ENCODE measurements at places on chromosomes 11 and 22. TPM values are rescaled to one million over a fixed set of nuclear protein-coding genes. Genes with fewer than 3 reads are reported as not detected.

The PNPLA5 gene
- total RNA-seq = not detected

The PRR33 gene
- total RNA-seq = not detected

The THRSP gene
- total RNA-seq = not detected

The STIM1 gene
- total RNA-seq = 68.0 TPM

The MMP13 gene
- total RNA-seq = not detected

The H19 gene
- not detected for total RNA-seq

The IL17REL gene
- total RNA-seq = not detected

The BTG4 gene
- total RNA-seq = not detected

The CRYBA4 gene
- not detected for total RNA-seq

The C22orf23 gene
- total RNA-seq = not detected

The FOLR1 gene
- total RNA-seq = not detected

The PPFIA1 gene
- total RNA-seq = 60.3 TPM

The P2RX6 gene
- 0.18 TPM for total RNA-seq

The EMID1 gene
- total RNA-seq = not detected

The SCGB1C1 gene
- total RNA-seq = not detected

The OR52N4 gene
- total RNA-seq = 0.16 TPM

The KCNJ1 gene
- not detected for total RNA-seq

The DKK3 gene
- not detected for total RNA-seq

The IGLL1 gene
- total RNA-seq = not detected

The SYT12 gene
- total RNA-seq = not detected

The C1QTNF4 gene
- not detected for total RNA-seq

The RPS6KA4 gene
- 46.0 TPM for total RNA-seq

The NLRP14 gene
- 0.10 TPM for total RNA-seq

The MICAL2 gene
- 619 TPM for total RNA-seq

The OR52J3 gene
- total RNA-seq = not detected

The MRGPRF gene
- not detected for total RNA-seq

The APLNR gene
- total RNA-seq = not detected

The POLA2 gene
- total RNA-seq = 78.9 TPM

The NCR3LG1 gene
- total RNA-seq = 8.6 TPM

The RFPL2 gene
- 0.26 TPM for total RNA-seq

The SEC14L2 gene
- 25.6 TPM for total RNA-seq

The TTC38 gene
- total RNA-seq = 30.2 TPM

The BTBD18 gene
- total RNA-seq = not detected

The AP2A2 gene
- 60.4 TPM for total RNA-seq

The HPS5 gene
- total RNA-seq = 21.4 TPM

The PANX1 gene
- total RNA-seq = 21.9 TPM

The MPEG1 gene
- total RNA-seq = not detected

The RELA gene
- total RNA-seq = 104 TPM

The LIMK2 gene
- 40.7 TPM for total RNA-seq

The BACE1 gene
- total RNA-seq = 0.27 TPM

The SCGB2A2 gene
- not detected for total RNA-seq

The KRTAP5-2 gene
- total RNA-seq = not detected

The HPX gene
- 1.2 TPM for total RNA-seq

The MFRP gene
- not detected for total RNA-seq

The PLAAT2 gene
- total RNA-seq = not detected

The DLG2 gene
- total RNA-seq = 2.1 TPM

The ZNRF3 gene
- 2.1 TPM for total RNA-seq

The RNASEH2C gene
- total RNA-seq = 89.0 TPM

The ARHGAP20 gene
- total RNA-seq = not detected

The ACR gene
- total RNA-seq = not detected

The SMDT1 gene
- 53.9 TPM for total RNA-seq

The AQP11 gene
- total RNA-seq = 0.18 TPM

The TPP1 gene
- 38.4 TPM for total RNA-seq

Data from activated T-helper 1 cell treated with anti-CD3 and anti-CD28 coated beads, Interleukin-12 subunit alpha, Interleukin-12 subunit beta, Interleukin-2, Interleukin-4 antibody, amounts not matched to agents 30 ng/mL and 10 ng/mL and 1 ng/mL, durations not matched to agents 14 hours and 24 hours and 36 hours (primary cell).